ENCODE measurements at places on chromosomes 13 and 19.

DNA sequence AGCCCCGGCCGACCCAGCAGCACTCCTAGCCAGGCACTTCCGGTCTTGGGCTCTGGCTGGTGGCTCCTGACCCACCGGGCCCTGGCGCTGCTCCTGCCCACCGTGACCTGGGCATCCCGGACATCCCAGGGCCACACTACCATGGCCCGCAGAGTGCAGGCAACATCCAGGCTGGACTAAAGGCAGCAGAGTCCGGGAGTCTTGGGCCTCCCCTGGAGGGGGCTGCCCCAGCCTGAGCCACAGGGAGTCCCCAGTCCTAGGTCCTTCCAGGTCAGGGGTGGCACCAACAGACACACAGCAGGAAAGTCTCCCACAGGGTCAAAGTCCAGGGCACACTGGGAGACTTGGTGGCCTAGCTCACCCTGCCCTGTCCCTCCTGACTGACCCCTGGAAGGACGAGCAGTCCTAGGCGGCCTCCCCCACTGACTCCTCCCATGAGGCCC lies 10.8 kb downstream of the LSM4 start:
- no peak for DNase-seq

DNA sequence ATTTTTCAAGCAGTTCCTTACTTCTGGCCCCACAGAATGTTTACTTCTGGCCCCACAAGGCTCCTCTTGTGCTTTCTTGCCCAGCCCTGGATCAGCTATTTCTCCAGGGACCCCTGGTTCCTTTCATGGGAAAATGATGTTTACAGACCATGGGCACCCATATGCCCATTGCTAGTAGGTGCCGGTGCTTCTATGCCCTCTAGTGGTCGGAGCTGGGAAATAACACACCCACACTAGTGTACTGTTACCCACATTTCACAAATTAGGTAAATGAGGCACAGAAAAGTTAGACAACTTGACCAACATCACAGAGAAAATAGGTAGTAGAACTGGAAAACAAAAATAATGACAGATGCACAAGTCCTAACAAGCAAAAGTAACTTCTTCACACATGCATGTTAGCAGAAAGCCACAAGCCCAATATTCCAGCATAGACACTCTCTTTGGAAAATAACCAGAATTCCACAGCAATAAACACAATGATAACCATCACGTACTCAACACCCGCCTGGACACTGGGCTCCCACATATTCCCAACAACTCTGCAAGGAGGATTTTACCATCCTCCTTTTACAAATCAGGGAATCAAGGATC lies 1.3 kb upstream of the CEACAM6 start:
- no peak for DNase-seq

DNA sequence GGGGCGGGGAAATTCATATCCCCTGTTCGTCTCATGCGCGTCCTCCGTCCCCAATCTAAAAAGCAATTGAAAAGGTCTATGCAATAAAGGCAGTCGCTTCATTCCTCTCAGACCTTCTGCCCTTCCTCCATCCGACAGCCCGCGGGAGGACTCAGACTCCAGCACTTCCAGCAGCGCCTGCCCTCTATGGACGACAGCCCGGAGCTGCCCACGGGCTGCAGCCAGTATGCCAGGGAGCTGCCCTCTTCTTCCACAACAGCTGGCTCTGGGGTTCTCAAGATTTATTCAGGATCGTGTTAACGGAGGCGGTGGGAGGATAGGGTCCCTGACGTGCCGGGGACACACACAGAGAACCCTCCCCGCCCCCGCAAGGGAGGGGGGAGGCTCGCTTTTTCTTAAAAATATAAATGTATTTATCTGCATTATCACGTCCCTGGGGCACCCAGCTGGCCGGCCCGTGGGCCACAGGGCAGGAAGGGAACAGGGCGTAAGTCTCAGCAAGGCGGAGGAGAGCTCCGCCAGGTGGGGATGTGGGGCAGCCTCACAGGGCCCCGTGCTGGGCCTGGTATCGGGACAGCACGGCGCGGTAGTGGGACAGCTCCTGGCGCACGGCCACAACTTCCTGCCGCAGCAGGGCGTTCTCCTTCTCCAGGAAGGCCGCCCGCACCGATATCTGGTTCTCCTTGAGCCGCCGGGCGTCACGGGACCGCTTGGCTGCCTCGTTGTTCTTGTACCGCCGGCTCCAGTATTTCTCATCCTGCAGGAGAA lies 6.7 kb downstream of the DBP start:
- no peak for DNase-seq

- peak; percentile 27 for DNase-seq
Measured at GRCh38 chr19:46265217-46265828, 31.5 kb upstream of the HIF3A start.

GRCh38 chr19:6481541-6482342 lies at the start of gene DENND1C:
Gene DENND1C (minus strand): TSS chr19:6481787. CDS start chr19:6481695, 92 bp downstream.
- DNase-seq: no peak

- peak; percentile 59 for DNase-seq
Measured at GRCh38 chr19:18044825-18045304, 36.9 kb downstream of the ARRDC2 start.

- DNase-seq: no peak
Measured at GRCh38 chr19:33390908-33391630, 17.6 kb downstream of the CEBPG start.

GRCh38 chr13:36917311-36917710 lies 2.7 kb downstream of the SMAD9 start:
- no peak for DNase-seq

GRCh38 chr13:34721631-34722595 lies 220.2 kb upstream of the NBEA start:
- DNase-seq: no peak

- no peak for DNase-seq
Measured at GRCh38 chr13:42061943-42062342, 13.5 kb downstream of the DGKH start.

DNA sequence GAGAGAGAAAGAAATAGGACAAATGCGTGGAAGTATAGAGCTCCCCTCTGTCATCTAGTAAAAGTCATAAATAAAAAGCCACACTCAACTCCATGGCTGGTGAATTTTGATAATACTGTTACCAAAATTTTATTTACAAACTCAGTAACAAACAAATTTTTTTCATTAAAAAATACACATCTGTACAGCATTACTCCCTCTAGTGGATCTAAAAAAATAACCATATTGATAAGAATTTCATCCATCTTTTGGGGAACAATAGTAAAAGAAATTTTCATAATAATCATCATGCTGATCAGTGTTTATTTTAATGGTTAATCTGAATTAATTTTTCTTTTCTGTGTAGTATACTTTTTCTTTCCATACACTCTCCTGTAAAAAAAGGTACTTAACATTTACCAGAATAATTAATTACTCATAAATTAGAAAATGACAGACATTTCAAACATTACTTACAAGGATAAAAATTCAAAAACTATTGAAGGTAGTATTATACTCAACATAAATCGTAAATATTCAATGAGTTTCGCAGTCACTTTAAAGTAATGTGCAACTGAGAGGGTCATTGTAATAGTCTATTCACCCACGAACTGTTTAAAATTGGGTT lies 173.5 kb upstream of the LSM14A start:
- DNase-seq: no peak

- no peak for DNase-seq
Measured at GRCh38 chr19:51550848-51551672, 19.6 kb upstream of the SIGLEC6 start.

DNA sequence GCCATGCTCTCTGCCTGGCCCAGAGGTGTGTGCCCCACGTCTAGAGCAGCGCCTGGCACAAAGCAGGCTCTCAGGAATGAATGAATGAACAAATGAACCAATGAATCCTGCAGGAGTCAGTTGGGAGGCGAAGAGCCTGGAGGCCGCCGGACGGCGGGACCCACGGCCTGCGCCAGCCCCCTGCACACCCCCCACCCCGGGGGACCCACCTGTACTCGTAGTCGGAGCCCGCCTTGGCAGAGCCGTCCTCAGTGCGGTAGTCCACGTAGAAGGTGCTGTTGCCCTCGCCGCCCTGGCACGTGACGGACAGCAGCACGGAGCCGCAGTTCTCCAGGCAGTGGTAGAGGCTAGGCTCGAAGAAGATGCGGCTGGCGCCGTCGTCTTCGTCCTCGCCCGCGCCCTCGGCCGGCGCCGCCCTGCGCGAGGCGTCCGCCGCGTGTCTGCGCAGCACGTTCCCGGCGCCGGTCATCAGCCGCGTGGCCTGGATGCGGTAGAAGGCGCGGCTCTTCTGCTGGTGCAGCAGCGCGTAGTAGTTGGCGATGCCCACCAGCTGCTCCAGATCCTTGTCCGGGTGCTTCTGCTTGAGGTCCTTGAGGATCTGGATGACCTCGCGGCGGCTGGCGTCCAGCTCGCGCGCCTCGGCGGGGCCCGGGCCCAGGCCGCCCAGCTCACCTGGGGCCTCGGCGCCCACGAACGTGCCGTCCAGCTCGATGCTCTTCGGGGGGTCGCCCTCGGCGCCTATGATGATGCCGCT lies 14.8 kb downstream of the SLC8A2 start:
- DNase-seq: no peak

GRCh38 chr19:48614436-48615230 lies at the start of gene FAM83E:
Gene FAM83E (minus strand): TSS chr19:48615076. CDS start chr19:48613372, 1,704 bp downstream.
- DNase-seq: no peak

GRCh38 chr19:13011653-13012389 lies 16.5 kb downstream of the NFIX start:
- DNase-seq: no peak

GRCh38 chr19:28887920-28888618 lies 324.9 kb downstream of the UQCRFS1 start:
- no peak for DNase-seq

GRCh38 chr13:95137096-95137495 lies 164.2 kb downstream of the ABCC4 start:
- no peak for DNase-seq

DNA sequence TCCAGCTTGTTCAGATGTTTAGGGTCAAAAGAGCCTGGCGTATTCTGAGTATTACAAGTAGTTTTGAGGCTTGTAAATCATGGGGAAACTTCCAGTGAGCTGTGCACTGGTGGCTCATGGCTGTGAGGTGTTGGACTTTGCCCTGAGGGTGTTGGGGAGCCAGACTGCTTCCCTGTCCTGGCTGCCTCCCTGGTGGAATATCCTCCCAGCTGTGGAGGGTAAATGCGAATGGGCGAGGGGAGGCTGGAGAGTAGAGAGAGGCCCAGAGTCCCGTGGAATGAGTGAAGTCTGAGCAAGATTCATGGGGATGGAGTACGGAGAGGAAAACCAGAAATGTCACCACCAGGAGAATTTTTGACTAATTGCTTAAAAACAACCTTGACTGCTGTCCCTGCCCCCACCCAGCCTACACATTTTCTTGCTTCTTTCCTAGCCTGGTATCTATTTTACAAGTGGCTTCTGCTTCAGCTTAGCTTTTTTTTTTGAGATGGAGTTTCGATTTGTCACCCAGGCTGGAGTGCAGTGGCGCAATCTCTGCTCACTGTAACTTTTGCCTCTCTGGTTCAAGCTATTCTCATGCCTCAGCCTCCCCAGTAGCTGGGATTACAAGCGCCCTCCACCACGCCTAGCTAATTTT lies 3.7 kb downstream of the SNRPA start:
- DNase-seq: no peak

DNA sequence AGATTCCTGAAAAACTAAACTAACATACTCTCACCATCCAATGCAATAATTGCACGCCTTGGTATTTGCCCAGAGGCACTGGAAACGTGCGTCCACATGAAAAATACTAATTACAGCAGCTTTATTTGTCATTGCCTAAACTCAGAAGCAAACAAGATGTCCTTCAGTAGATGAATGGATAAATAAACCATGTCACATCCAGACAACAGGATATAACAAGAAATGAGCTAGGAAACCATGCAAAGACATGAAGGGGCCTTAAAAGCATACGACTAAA lies 25.0 kb downstream of the ELL start:
- no peak for DNase-seq

DNA sequence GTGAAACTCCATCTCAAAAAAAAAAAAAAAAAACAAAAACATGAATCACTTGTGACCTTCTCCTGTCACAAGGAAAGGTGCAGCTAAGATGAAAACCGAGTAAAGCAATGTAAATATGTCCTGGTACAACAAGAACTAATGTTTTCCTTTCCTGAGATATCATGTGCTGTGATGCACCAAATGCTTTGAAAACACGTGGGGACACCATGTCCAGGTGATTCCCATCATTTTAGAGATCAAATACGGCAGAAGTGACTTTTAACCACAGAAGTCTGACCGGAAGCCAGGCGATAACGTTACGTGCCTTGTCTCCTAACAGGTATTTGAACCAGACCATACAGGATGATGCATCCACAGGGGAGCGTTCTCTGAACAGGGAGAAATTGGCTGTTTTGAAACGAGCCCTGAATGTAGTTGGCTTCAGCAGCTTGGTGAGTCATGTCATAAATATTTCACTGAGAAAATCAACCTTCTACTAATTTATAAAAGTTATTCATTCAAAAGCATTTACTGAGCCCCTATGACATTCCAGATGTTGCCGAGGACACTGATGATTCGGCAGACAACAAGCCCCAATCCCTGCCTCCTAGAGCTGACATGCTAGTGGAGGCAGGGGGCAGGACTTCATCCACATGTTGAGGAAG lies 328.1 kb downstream of the MYO16 start:
- no peak for DNase-seq

DNA sequence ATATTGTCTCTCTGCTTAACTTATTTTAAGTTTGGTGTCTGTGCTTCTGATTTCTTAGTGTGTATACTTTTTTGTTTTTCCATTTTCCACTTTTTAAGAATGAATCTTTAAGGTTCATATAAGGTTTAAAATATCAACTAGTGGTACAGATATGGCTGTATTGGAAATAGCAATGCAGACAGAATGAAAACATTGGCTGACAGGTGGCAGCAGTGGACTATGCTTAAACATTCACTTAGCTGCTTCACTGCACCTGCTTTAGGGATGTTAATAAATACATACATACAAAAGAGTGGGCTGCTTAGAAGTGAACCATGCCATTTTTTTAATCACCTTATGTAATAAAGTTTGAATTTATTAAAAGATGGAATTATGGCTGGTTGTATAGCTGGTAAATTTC lies 27.3 kb downstream of the TM9SF2 start:
- DNase-seq: no peak

DNA sequence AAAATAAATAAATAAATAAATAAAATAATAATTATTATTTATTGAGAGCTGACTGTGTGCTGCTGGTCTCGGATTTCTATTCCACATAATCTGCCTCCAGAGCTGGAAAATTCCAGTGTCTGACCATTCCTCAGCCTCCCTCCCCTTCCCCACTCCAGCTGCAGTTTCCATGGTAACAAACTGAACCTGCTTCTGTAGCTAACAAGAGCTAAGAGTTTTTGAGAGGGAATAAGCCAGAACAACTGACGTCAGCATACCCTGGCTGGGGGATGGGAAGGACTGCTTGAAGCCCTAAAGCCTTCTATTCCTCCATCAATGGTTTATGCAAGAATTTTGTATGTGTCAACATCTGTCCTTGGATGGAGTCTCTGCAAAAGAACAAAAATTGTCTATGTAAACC lies 26.0 kb upstream of the PEG3 start:
- peak; percentile 11 for DNase-seq

GRCh38 chr13:54614726-54615125 lies 1586.1 kb downstream of the OLFM4 start:
- DNase-seq: no peak

GRCh38 chr19:7554990-7555864 lies 19.7 kb downstream of the PNPLA6 start:
- DNase-seq: no peak

DNA sequence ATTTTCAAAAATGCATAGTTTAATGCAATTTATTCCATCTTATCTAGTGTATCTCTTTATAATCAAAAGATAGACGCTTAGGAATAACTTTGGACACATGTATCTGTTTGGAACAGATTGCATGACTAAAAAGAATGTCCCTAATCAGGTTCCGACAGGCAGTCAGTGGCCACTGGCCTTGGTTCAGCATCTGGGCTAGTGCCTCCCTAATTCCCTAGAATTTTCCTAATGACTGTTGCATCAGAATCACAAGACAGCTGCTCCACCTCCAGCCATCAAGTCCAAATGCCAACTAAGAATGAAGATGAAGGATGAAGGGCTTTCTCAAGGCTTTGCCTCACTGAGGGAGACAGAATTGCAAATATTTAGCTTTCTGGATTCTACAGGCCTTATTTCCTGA lies 173.8 kb downstream of the EFNB2 start:
- DNase-seq: no peak

Measured in anterior cingulate cortex (tissue), 58 donors.